Omental fat pad (tissue), 4 donors: ENCODE measurements at places on chromosomes 7 and 10. TPM values are rescaled to one million over a fixed set of nuclear protein-coding genes. Genes with fewer than 3 reads are reported as not detected.
A peak's percentile ranks its signal among the peaks of the same experiment; 100 is the strongest.

Gene CPSF4
- total RNA-seq, result 49.0 TPM

Gene MMP21
- total RNA-seq, result not detected

Gene ADAMTS14
- total RNA-seq, result not detected

Gene UPK3B
- 60.8 TPM for total RNA-seq

Gene GJD4
- total RNA-seq, result not detected

Gene ZWINT
- 4.9 TPM for total RNA-seq

DNA sequence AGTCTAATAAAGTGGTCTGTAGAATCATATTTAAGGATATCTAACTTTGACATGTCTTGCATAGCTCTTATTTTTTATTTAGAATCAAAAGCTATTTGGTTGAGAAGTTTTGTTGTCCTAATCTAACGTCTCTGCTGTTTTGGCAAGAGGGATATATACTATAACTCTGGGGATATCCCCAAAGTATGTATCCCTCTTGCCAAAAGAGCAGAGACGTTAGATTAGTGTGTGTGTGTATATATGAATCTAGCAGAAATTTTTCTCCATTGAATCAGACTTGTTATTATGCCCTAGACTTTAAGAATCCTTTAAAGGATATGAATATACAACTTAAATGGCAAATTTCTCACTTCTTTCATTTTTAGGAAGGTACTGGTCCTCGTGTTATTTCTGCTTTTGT, 9.6 kb downstream of the SMC3 start:
- no peak for DNase-seq

DNA sequence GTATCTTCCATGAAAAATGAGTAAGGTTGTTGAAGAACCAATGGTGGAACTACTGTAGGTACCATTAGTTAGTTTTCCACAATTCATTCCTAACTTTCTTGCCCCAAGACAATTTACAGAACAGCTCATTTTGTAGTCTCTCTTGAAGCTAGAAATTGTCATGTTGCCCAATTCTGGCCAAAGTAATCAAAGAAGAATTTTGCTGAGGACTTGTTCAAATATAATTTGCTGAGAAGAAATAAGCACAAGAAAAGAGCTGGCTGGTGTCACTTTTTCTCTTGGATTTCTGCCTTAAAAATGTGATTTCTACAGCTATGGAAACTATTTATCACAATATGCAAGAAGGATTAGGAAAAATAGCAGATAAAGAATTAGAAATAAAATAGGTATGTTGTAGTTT, 199.2 kb upstream of the SEMA3A start:
- no peak for DNase-seq

DNA sequence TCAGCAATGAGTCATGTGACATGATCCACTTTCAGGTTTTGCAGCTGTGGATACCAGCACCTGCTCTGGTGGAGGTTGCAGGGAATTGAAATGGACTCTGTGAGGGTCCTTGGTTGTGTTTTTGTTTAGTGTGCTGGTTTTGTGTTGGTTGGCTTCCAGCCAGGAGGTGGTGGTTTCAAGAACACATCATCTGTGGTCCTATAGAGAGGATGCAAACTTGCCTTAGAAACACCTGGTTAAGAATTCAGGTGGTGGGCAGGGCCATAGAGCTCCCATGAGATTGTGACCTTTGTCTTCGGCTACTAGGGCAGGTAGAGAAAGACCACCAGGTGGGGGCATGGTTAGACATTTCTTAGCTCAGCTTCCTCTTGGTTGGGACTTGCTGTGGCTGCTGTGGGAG, 59.2 kb upstream of the CYP2C9 start:
- no peak for DNase-seq

- no peak for DNase-seq
These were observed 17.4 kb downstream of the ADGRA1 start for GRCh38 chr10:133104963-133105640.

- DNase-seq, result no peak
These were observed 16.3 kb downstream of the CYTH3 start for GRCh38 chr7:6256109-6256483.

GRCh38 chr7:85882335-85882734, 695.5 kb upstream of the SEMA3D start:
- DNase-seq, result no peak

DNA sequence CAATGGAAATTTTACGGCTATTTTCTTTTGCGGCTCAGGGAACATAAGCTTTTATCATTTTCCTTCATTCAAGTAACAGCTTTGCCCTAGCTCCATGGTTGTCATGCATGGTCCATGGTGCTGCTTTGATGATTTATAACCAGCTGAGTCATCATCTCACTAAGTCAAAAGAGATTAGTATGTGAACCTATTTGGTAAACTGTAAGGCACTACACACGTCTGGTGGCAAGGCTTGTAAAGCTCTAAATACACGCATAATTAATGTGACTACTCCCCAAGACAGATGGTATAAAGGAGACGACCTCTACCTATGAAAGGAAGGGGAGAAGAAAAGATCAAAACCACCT, 340.2 kb downstream of the KCNMA1 start:
- no peak for DNase-seq

DNA sequence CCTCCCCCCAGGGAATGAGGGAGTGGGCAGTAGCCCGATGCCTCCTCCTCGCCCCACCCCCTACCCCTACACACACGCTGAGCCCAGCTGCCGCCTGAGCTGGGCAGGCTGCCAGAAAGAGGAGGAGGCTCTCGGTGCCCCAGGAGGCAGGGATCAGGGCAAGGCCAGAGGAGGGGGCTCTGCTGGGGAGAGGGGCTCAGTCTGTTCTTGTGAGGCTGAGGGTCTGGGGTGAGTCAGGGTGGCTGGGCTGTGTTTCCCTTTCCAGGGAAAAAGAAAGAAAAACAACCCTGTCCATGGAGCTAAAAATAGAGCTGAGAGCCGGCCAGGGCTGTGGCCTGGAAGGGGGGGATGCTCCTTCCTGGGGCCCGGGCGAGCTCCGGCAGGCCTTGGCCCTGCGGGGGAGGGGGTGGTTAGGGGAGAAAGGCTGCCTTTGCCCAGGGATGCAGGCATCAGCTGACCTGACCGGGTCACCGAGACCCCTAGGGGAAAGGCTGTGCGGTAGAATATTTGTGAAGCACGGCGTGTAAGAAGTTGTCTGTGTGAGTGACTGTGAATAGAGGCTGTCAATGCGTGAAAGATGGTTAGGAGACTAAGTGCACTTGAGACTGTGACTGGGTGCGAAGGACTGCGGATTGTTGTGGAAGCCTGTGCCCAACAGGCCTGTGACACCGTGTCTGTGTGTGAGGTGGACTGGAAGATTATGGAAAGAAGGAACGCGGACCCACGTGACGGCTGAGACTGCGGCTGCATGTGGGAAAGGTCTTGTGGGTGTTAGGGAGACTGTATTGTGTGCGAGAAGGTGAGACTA, 1.2 kb upstream of the LZTS2 start:
- no peak for DNase-seq

DNA sequence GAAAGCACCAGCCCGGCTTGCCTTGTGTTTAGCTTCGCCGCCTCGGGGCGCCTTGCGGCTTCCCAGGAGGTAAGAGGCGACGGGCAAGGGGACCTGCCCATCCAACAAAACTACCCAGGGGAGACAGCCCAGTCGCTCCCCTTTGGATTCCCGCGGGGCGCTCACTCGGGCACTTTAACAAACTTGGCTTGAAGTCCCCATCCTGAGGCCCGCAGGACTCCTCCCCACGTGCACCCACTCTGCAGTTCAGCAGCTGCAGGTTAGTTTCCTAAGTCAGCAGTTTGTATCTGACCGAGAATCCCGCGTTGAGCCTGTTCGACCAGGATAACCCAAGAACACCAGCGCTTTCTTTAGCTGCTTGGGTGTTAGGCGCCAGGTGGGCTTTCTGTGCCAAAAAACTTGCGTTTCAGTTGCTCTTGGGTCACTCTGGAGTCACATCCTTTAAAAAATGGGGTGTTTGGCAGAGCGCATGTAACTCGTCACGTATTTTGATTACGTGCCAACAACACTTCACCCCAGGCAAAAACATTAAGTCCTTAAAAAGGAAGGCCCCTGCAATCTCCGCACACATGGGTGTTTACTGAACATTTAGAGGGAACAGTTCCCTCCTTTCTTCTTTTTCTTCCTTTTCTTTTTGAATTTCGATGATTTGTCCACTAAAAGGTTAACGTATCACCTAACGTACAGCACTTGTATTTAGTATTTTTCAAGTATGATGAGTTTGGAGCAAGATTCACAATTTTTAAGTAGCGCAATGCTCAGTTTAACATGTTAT, 876 bp downstream of the DNAH11 start:
- no peak for DNase-seq

- peak; percentile 5 for DNase-seq
These were observed 5.2 kb upstream of the ARHGAP22 start for GRCh38 chr10:48609899-48610584.

GRCh38 chr7:43450894-43451293, 132.0 kb upstream of the STK17A start:
- no peak for DNase-seq

- DNase-seq, result no peak
These were observed 256.8 kb downstream of the BMPER start for GRCh38 chr7:34162027-34162565.
